ENCODE measurements at places on chromosomes 7 and 10. TPM values are rescaled to one million over a fixed set of nuclear protein-coding genes. Genes with fewer than 3 reads are reported as not detected.

GPR146 gene
- 0.41 TPM for total RNA-seq

SAMD9 gene
- 0.21 TPM for total RNA-seq

RELN gene
- total RNA-seq: 0.07 TPM

DYNC1I1 gene
- total RNA-seq: 0.79 TPM

GIMAP1 gene
- total RNA-seq: not detected

IFIT2 gene
- total RNA-seq: 0.12 TPM

TUBB8 gene
- total RNA-seq: 0.68 TPM

KCNIP2 gene
- total RNA-seq: 2.2 TPM

DNA sequence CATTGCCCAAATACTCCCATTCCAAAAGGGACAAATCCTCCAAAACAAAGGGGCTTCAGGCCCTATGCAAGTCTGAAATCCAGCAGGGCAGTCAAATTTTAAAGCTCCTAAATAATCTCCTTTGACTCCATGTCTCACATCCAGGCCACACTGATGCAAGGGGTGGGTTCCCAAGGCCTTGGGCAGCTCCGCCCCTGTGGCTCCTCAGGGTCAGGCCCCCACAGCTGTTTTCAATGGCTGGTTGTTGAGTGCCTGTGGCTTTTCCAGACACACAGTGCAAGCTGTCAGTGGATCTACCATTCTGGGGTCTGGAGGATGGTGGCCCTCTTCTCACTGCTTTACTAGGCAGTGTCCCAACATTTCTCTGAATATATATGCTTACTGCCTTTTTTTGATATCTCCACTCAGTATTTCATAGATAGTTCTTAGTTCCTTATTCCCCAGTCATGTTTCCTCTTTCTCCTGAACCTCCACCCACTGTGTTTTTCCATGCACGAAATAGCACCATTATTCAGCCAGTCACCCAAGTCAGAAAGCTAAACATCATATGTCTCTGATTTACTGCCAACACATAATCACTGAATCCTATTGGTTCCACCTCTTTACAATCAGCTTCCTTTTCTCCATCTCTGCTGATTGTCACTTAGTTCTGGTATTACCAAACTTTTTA lies 172.6 kb upstream of the CACNA2D1 start:
- DNase-seq: no peak

GRCh38 chr10:124105594-124105993 lies 12.2 kb upstream of the CHST15 start:
- DNase-seq: no peak

DNA sequence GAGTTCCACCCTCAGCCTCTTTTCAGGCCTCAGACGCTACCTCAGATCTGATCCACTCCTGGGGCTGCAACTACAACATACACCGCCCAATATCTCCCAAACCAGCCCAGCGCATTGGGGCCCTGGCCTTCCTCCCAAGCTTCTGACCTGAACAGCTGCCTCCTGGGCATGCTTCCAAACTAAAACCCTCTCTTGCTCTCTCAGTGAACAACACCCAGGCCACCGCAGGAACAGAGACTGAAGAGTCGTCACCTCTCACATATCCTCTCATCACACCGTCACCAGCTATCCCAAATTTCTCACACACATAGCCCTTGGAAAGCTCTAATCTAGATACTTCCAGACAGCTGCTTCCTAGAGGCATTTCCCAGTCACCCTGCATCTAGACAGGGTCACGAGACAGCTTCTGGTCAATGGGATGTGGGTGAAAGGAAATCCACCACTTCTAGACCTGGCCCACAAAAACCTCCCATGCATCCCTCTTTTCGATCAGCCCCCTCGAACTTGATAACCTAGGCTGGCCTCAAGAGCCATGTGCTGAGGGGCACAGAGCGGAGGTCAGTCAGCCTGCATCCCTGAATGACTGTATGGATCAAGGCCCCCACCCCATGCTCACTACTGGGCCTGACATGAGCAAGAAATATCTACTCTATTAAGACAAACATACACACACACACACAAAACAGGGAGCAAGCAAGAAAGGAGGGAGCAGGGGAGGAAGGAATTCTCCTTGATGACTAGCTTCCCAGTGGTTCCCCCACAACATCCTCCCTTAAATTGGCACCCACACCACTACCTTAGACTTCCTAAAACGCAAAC lies 1.8 kb downstream of the PARP12 start:
- no peak for DNase-seq

DNA sequence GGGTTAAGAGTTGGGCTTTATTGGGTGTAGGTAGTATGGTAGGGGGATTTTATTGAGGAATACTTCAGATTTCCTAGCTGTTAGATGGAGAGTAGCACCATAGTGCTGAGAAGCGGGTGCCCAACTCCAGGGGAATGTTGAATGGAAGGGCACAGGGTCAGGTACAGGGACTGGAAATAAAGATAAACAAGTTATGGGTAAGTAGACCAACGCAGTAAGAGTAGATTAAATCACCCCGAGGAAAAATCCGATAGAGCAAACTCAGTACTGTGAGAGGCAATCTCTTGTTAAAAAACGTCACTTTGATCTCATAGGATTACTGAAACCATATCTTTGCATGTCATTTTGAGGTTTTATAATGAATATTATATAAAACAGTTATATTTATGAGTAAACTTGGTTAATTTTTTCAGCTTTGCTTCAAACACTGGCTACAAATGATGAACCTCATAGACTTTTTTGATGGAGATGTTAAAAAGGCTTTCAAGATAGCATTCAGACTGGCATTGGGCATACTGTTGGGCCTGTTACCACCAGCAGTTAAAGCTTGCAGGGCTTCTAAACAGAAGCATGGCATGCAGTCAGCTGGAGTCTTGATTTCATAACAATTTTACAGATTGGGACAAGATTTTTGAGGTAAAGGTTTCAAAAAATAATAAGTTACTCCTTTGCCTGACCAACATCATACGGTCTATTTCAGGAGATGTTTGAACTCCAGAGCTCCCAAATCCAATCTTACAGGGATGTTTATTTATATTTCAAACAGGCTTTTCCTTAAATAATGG lies 7.1 kb downstream of the AHR start:
- DNase-seq: no peak

DNA sequence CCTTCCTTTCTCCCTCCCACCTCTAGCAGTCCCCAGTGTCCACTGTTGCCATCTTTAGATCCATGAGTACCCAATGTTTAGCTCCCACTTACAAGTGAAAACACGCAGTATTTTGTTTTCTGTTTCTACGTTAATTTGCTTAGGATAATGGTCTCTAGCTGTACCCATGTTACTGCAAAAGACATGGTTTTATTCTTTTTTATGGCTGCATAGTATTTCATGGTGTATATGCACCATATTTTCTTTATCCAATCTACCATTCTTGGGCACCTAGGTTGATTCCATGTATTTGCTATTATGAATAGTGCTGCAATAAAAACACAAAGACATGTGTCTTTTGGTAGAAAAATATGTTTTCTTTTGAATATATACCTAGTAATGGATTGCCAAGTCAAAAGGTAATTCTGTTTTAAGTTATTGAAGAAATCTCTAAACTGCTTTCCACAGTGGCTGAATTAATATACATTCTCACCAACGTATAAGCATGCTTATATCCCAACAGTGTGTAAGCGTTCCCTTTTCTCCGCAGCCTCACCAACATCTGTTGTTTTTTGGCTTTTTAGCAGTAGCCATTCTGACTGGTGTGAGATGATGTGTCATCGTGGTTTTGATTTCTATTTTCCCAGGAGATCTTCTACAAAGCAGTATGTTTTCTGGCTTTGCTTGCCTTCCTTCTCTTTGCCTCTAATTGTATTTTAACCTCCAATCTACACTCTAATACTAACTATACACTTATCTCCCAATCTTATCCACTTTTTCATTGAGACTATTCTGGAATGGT lies 179.5 kb upstream of the PHF14 start:
- DNase-seq: no peak

GRCh38 chr10:58372607-58373441 lies 12.4 kb upstream of the TFAM start:
- no peak for DNase-seq
